ENCODE measurements at places on chromosomes 12 and 14.
A peak's percentile ranks its signal among the peaks of the same experiment; 100 is the strongest.

GRCh38 chr12:65696227-65696626, 128.1 kb upstream of the HMGA2 start:
- no peak for DNase-seq

DNA sequence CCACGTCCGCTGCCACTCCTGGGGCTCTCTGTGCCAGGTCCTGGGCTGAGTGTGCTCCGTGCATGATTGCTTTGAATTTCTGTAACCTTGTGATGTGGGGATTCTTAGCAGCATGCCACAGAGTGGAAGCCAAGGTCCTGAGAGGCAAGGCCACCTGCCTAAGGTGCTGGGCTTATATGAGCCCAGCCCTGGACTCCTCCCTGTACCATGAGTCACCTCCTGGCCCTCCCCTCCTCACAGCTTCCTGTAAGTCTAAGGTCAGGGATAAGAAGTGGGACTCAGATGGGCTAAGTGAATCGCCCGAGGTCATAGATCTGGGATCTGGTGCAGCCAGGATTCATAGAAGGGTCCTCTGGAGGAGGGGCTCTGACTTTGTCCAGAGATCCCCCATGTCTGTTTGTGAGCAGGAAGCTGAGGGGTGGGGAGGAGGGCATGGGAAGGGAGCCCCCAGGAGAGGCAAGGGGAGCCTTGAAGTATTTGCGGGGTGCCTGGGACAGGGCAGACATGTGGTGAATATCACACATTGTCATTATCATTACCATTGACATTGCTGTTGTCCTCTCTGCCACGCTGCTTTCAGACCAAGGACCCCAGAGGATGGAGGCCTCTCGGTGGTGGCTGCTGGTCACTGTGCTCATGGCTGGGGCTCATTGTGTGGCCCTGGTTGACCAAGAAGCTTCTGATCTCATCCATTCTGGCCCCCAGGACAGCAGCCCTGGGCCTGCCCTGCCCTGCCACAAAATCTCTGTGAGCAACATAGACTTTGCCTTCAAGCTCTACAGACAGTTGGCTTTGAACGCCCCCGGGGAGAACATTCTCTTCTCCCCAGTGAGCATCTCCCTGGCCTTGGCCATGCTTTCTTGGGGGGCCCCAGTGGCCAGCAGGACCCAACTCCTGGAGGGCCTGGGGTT, 28.8 kb downstream of the SERPINA3 start:
- DNase-seq = no peak

DNA sequence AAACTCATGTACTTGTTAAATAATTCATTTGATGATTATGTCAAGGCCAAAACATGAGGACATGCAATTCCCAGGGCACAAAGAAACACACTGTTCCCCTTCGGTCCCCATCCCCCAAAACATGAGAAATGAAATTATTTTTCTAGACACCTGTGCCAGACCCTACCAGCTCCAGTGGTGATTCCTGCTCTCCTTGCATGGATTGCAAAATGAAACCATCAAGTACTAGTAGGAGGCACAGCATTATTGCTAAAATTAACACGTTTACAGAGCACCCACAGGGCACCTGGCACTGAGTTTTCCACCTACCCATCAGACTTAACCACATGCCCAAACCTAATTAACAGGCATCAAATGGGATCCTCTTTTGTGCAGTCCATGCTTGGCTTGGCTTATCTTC, 76.6 kb downstream of the ZFC3H1 start:
- no peak for DNase-seq

DNA sequence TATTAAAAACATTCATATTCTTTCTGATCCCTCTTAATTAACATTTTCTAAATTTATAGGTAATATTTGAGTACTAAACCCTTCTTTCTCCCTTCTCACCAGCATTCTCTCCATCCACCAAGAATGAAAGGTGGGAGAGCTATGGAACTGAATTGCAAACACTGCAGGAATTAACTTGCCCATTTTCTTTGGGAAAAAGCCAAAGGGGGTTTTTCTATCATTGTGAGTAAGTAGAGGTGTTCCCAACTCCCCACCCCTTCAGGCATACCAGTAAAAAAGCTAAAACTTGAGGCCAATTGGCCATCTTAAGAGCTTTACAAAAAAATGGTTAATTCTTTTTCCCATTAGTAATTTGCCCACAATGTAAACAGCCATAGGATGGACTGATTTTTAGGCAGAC, 23.7 kb downstream of the PCNX1 start:
- DNase-seq = no peak

DNA sequence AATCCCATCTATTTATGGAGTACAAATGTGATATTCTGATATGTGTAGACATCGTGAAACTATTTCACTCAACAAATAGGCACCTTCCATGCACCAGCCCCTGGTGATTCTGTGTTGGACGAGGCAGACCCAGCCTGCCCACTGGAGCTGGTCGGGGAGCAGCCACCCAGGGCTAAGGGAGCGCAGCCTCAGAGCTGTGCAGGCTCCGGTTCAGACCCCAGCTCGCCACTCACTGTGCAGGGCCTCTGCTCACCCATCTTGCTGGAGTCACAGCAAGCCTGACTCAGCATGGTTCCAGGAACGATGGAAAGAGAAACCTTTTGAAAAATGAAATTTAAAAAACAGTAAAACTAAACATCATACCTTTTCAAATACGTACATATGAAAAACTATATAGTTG, 52.3 kb upstream of the BCL11B start:
- no peak for DNase-seq

- no peak for DNase-seq
Measured at GRCh38 chr12:67391034-67391433, 121.9 kb downstream of the CAND1 start.

GRCh38 chr12:57837864-57838562, 8.5 kb downstream of the CTDSP2 start:
- DNase-seq = no peak

GRCh38 chr12:48961331-48961730, 4.0 kb upstream of the ARF3 start:
- no peak for DNase-seq

- DNase-seq = no peak
Measured at GRCh38 chr14:95034788-95035187, 122.5 kb downstream of the DICER1 start.

DNA sequence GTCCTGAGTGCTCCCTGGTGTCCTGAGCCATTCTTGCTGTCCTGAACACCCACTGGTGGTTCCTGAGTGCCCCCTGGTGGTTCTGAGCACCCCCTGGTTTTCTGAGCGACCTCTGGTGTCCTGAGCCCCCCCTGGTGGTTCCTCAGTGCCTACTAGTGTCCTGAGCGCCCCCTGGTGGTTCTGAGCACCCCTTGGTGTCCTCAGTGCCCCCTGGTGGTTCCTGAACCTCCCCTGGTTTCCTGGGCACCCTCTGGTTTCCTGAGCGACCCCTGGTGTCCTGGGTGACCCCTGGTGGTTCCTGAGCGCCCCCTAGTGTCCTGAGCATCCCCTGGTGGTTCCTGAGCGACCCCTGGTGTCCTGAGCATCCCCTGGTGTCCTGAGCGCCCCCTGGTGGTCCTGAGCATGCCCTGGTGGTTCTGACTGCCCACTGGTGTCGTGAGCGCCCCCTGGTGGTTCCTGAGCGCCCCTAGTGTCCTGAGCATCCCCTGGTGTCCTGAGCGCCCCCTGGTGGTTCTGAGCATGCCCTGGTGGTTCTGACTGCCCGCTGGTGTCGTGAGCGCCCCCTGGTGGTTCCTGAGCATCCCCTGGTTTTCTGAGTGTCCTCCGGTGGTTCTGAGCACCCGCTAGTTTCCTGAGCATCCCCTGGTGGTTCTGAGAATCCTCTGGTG, 473.1 kb downstream of the TMEM121 start:
- DNase-seq = no peak

- no peak for DNase-seq
Measured at GRCh38 chr12:98674841-98675240, 29.8 kb downstream of the APAF1 start.

DNA sequence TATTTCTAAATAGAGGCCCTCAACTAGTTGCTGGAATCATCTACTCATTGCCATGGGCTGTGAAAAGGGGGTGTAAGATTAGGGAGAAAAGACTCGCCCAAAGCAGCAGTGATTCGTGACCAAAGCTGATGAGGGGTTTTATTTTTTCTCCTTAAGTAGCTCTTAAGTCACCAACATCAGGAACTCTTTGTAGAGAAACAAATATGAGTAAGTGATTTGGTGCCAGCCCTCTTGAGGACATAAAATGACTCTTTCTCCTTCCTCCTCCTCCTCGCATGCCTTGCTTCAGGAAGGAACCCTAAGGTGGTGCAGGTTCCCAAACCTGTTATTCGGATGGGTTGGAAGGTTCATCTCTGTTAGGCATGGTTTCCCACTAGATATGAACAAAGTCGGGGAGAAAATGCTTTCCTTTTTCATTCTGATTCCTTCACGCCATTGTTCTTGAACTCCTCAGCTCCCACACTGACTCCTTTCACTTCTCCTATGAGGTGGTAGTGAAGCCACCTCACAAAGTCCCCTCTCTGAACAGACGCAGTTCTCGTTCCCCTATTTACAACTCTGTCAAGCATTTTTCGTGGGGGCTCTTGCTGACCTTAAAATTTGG, 113.4 kb downstream of the ETV6 start:
- DNase-seq = no peak

GRCh38 chr14:105187935-105188524, 6.9 kb upstream of the NUDT14 start:
- no peak for DNase-seq

GRCh38 chr12:74171478-74171909, 366.1 kb upstream of the ATXN7L3B start:
- no peak for DNase-seq

DNA sequence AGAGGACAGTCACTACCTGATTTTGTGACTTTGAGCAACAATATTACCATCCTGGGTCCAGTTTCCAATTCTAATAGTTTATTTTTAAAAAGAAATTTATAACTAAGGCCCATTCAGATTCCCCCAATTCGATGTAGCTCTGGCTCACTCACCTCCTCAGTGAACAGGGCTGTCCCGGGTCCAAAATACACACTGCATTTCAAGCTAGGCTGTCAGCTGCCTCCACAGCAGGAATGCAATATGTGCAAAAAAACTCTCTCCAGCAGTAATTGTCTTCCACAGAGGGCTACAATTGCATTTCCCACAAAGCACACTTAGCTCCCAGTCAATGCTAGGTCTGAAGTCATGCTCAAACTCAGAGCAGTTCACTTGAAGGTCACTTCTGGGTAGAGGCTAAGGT, 39.3 kb upstream of the ZNF641 start:
- DNase-seq = no peak

- peak; percentile 87 for DNase-seq
Measured at GRCh38 chr12:6229224-6230218, 29.3 kb downstream of the CD9 start.

GRCh38 chr14:85974602-85975001, 444.7 kb downstream of the FLRT2 start:
- DNase-seq = no peak

DNA sequence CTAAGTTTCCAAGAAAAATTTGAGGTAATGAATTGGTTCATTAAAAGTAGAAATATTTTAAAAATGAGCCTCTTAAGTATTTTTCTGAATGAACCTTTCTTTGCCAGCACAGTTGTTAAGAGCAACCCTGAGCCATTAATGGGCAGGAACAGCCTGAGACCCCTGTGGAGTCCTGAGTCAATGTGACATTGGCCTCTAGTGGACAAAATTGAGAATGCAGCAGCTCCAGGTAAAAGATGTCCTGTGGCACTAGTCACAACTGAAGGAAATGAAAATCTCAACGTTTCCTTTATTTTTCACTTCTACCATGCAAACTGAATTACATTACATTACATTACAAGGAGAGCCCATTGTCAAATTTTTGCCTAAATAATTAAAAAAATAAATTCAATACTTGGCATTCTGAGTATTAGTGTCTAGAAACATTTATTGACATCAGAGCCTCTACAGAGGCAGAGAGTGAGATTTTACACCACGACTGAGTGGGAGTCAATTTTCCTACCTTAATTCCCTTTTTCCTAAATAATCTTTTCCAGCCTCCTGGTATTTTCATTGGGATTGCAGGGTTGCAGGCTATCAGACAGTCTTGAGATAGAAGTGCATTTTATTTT, 135.7 kb downstream of the PPM1H start:
- DNase-seq = peak; percentile 54

- no peak for DNase-seq
Measured at GRCh38 chr12:1157046-1157445, 166.0 kb downstream of the ERC1 start.

GRCh38 chr12:52045794-52046199, 5.4 kb upstream of the NR4A1 start:
- peak; percentile 26 for DNase-seq

- no peak for DNase-seq
Measured at GRCh38 chr12:23581913-23582312, 367.6 kb downstream of the SOX5 start.

GRCh38 chr12:124490584-124491305, 76.7 kb downstream of the NCOR2 start:
- DNase-seq = no peak

GRCh38 chr12:120314220-120314619, 12.1 kb downstream of the SIRT4 start:
- DNase-seq = no peak

DNA sequence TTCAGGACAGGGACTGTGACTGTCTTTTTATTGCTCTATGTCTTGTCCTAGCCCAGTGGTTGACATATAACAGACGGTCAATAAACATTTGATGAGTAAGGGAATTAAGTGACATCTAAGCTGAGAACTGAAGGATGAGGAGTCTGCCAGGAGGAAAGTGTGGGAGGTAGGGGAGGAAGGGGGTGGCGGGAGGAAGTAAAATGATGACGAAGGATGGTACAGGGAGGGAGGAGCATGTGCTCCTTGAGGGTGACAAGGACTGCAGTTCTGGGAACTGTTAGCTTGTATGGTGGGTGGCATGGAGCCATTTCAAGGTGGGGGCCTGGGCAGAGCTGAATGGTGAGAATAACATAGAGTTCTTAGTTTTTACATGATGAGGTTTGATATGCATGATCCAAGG, 64.4 kb downstream of the RGS6 start:
- no peak for DNase-seq

DNA sequence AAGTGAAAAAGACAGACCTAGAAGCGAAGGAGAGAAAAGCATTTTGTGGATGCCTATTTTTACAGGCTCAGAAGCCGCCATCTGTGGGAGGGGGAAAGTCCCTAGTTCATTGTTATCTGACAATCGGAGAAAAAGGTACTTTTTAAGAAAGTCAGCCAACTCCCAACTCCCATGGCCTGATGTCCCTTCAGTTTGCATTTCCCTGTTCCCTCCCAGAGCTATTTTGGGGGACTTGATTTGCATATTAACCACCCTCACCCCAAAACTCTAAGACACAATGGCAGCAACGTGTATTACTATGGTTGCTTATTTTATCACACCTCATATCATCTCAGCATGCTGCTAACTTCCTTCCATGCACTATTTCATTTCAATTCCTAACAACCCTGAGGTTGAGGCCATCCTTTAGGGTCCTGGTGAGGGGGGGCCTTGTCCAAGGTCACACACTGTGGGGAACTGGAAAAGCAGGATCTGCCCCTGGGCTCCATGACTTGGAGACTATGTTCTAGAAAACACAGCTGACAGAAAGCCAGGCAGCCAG, 18.7 kb downstream of the HVCN1 start:
- no peak for DNase-seq

DNA sequence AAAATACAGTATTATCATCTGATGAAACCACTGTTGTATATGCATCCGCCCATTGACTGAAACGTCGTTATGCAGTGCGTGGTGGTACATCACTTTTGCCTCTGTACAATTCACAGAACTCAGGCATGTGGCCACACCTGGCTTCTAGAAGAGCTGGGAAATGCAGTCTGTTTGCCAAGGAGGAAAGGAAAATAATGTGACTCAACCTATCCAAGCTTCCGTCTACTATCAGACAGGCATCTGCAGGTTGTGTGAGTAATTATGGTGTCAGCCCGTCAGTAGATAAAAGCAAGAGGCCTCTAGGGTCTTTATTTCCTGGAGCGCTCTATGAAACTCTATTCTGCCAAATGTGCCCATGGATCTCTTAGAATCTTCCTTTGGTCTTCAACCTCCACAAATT, 111.6 kb downstream of the BBS10 start:
- peak; percentile 44 for DNase-seq
